ENCODE measurements at places on chromosomes 7 and 10.

GRCh38 chr7:15561835-15562234 lies at the start of gene AGMO:
AGMO (minus strand) TSS chr7:15562015.
- no peak for DNase-seq

DNA sequence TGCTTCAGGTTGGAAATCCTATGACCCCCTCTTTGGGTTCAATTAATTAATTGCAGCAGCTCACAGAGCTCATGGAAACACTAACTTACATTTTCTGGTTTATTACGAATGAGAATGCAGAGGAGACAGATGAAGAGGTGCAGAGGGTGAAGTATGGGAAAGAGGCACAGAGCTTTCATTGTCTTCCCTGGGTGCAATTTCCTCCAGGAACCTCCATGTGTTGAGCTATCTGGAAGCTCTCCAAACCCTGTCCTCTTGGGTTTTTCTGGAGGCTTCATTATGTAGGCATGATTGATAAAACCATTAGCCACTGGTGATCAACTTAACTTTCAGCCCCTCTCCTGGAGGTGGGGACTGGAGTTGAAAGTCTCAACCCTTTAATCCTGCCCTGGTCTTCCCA lies 133.0 kb upstream of the AUTS2 start:
- no peak for DNase-seq

GRCh38 chr7:155793720-155794119 lies 18.5 kb downstream of the SHH start:
- no peak for DNase-seq

DNA sequence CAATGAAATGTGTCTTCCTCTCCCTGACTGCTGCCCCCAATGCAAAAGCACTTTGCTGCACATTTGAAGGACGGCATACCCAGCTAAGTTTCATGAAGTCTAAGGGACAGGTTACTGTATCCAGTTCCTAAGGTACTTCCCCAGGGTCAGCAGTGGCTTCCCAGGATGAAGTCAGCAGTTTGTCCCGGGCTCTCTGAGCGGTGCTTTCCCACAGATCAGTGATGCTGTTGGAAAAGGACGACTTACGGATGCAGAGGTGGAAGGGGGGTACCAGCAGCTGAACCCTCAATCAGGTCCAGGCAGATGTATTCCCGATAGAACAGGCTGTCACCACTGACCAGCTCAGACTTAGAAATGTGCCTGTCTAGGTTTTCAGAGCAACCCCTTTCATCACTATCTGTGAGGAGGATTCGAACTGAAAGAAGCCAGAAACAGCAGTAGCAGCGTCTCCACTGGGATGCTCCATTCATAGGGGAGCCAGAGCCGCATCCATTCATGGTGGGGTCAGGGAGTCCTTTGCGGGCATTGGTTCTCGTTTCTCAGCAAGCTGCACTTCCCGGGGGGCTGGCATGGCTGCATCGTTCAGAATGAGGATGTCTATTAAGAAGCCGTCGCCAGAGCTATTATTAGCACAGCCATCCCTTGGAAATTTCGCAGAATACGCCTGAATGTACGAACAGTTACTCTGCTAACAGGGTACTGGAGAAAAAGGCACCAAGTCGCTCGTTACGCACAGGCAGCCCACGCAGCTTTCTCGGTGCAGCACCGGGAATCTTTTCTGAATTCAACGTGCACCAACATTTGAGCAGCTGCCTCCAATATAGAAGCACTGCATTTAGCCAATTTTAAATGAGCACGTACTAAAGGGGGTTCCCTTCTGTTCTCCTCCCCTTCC lies 303.7 kb downstream of the PRPF18 start:
- no peak for DNase-seq

DNA sequence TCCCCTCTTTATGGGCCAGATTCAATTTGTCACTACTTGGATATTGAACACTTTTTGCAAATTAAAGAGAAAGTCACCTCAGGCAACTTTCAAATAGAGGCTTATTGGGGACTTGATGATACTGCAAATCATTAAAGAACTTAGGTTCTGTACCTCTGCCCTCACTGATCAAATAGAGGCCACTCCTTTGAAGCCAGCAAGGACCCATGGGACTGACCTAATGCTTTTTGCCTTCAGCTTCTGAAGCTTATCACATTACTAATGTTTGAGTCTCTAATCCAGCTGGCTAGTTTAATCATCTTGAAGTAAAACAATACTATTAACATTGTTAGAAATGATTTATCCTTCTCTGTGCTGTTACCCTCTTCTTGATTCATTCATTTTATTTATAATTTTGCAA lies 93.0 kb upstream of the ZNF800 start:
- no peak for DNase-seq

GRCh38 chr7:45021604-45022296 lies 21.7 kb downstream of the CCM2 start:
- DNase-seq: no peak

DNA sequence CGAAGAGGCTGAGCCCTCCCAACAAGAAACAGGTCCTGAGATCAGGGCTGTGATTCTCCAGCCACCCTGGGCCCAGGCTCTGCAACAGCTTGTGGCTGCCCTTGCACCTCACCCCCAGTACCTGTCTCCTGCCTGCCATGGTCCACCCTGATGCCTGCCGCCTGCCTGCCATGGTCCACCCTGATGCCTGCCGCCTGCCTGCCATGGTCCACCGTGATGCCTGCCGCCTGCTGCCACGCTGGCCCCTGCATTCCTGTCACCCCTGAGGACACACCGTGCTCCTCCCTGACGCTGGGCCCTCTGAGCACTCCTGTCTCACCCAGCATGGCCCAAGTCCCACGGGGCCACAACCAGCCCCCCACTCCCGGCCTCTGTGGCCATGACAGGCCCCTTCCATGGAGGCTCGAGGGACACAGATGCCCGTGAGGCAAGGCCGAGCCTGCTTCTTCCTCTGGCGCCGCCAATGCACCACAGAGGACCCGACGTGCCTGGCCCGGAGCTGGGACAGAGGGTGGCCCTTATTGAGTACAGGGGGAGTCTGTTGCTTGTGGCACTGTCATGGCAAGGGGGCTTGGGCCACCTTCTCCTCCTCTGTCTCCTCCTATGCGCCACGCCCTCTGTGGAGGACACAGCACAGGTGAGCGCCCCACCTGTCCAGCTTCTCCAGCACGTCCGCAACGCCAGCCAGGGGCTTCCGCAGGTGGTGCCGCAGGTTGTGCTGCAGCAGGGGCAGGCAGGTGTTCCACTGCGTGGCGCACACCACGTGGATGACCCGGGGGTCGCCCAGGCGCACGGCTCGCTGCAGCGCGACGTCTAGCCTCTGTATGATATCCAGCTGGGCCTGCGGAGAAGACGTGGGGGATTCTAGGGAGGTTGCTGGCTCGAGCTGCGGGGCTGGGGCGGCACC lies 18.1 kb downstream of the CFAP46 start:
- DNase-seq: no peak

DNA sequence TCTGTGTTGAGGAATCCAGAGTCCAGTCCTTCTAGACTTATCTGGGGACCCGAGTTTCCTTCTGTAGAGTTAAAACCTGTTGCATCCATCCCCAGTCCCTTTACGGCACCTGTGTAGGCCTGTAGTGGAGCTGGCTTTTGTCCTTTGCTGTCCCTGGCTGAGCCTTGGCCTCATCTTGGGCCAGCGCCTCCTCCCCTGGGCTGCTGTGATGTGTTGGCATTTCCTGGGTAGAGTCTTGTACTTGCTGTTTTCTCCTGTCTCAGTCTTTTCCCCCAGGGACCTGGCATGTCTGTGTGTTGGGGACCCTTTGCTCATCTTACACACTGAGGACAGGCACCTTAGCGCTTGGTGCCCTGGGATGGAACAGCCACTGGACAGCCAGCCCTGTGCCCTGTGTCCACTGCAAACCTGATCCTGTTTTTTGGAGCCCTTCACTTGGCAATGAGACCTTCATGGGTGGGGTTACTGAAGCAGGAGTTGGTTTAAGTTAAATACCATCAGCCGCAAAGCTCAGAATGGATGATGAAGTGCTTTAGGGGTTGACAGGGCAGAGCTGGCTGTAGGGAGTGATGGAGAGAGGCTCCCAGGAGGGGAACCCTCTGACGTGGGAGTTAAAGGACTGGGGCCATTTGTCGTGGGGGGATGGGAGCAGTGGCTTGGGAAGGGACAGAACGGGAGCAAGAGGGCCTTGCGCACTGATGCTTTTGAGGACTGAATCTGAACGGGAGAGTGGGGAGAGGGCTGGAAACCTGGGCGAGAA lies 50.9 kb downstream of the CUX1 start:
- no peak for DNase-seq

DNA sequence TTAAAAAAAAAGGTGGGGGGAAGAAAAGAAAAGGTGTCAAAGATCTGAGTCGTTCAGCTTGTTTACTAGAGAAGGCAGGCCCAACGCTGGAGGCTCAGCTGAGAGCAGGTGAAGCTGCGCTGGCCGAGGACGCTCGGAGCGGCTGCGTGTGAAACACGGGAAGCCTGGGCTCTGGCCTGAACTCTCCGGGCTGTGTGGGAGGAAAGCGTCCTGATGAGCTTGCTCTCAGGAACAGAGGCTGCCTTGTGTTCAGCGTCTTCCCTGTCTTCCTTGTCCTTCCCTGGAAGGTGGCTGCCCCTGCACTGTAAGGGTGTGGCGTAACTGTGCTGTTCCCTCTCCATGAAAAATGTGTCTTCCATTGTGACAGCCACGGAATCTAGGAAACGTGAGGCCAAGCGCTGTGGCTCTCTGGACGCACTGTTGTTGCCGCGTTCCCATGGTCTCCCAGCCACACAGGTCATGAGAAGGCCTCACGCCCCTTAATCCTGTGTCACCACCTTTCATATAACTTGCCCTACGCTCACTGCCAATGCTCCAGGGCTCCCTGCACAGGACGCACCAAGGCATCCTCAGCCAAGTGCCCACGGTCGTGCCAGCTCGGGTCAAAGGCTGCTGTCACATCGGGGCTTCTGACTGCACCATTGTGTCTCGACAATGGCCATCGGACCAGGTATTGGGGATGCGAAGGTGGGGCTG lies 15.8 kb downstream of the IL15RA start:
- no peak for DNase-seq

GRCh38 chr10:131159771-131160170 lies 151.8 kb downstream of the TCERG1L start:
- DNase-seq: no peak

- no peak for DNase-seq
These were observed 1014.5 kb upstream of the LRRTM3 start for GRCh38 chr10:65911151-65911835.
